ENCODE measurements at places on chromosomes 12 and 14.

- no peak for DNase-seq
Observed at GRCh38 chr14:64566651-64567122, 16.9 kb downstream of the PPP1R36 start.

DNA sequence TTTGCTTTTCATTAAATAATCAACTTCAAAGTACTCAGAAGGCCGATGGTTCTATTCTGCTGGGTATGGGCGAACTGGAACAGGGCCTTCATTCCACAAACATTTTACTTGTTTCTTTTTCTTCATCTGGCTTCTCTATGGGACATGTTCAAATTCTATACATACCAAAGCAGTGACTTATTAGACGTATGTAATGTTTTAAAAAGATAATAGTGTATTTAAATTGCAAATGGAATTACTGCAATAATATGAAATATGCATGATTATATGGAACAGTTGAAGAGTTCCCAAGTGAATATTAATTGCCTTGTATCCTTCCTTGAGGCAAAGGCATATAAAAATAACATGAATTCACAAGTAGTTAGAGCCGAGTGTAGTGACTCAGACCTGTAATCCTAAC, 75.5 kb downstream of the FAR2 start:
- no peak for DNase-seq

- DNase-seq = no peak
Observed at GRCh38 chr14:56817396-56817921, 7.2 kb upstream of the OTX2 start.

- DNase-seq = no peak
Observed at GRCh38 chr12:91044586-91044985, 13.2 kb downstream of the KERA start.

DNA sequence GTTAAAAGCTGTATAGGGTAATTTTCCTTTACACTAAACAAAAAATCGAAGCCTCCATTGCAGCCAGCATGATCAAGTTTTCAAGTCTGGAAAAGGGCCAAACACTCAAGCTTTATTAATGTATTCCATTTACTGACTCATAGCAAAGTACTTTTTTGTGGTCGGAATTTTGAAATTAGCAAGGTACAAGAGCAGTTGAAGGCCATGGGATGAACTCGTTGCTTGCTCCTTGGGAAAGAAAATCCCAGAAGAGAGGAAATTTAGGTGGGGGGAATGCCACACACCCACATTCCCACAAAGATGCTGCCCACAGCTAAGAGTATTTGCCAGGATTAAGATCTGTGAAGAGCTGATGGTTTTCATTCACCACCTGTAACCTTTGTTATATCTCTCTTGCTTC, 333.7 kb downstream of the EGLN3 start:
- DNase-seq = no peak

- no peak for DNase-seq
Observed at GRCh38 chr12:94592080-94592479, 58.3 kb downstream of the TMCC3 start.

- DNase-seq = no peak
Observed at GRCh38 chr14:58878439-58879139, 240.8 kb downstream of the DACT1 start.

- DNase-seq = peak; percentile 20
Observed at GRCh38 chr14:77547512-77548180, 49.0 kb upstream of the ISM2 start.

DNA sequence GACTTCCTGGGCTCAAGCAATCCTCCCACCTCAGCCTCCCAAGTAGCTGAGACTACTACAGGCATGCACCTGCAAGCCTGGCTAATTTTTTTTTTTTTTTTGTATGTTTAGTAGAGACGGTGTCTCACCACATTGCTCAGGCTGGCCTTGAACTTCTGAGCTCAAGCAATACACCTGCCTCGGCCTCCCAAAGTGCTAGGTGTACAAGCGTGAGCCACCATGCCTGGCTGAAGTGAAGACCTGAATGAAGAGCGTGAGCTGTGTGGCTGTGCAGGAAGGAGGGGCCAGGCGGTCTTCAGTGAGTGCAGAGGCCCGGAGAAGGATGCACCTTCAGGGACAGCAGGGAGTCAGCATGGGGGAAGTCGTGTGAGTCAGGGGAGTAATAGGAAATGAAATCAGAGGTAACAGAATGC, 14.9 kb upstream of the NFKBIA start:
- no peak for DNase-seq

DNA sequence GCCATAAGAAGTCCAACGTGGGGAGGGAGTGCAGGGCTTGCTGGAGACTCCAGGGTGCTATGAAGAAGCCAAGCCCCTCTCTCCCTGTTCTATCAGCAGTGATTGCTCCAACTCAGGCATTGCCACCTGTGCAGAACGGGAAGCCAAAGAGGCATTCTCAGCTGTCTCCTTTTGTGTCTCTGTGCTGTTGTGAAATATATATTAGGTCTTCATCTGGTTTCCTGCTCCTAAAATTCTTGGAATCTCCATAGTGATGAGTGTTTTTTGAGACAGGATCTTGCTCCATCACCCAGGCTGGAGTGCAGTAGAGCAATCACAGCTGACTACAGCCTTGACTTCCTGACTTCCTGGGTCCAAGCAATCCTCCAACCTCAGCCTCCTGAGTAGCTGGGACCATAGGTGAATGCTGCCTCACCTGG, 51.2 kb upstream of the AEBP2 start:
- DNase-seq = no peak

GRCh38 chr14:78902010-78902623, 731.9 kb downstream of the NRXN3 start:
- DNase-seq = peak; percentile 46

DNA sequence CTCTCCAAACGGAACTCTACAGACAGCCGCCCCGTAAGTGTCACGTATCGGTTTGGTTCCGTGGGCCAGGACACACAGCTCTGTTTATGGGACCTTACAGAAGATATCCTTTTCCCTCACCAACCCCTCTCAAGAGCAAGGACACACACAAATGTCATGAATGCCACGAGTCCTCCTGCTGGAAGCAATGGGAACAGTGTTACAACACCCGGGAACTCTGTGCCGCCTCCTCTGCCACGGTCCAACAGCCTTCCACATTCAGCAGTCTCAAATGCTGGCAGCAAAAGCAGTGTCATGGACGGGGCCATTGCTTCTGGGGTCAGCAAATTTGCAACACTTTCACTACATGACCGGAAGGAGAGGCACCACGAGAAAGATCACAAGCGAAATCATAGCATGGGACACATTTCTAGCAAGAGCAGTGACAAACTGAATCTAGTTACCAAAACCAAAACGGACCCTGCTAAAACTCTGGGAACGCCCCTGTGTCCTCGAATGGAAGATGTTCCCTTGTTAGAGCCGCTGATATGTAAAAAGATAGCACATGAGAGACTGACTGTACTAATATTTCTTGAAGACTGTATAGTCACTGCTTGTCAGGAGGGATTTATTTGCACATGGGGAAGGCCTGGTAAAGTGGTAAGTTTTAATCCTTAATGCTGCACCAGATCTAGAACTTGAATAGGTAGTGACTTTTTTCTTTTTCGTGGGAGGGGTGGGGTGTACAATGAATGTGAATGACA, 69.7 kb downstream of the WDR20 start:
- no peak for DNase-seq

- no peak for DNase-seq
Observed at GRCh38 chr12:125503128-125503527, 437.9 kb downstream of the AACS start.

GRCh38 chr14:38150075-38150474, 57.6 kb upstream of the SSTR1 start:
- DNase-seq = no peak

DNA sequence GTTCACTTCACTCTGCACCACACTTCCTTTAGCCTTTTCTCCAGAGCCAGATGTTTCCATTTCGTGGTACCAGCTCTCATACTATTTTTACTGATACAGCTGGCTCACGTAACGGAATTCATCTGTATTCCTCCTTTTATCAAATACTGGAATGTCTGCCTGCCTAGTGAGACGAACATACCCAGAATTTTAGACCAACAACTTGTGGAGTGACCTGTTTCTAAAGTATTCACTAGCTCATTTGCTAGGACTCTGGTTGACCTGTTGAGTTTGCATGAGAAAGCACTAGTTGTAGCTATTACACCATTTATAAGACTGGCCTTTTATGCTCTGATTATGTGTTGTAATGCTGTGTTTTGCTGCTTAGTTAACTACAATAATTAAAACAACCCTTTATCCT, 22.6 kb downstream of the KCNA5 start:
- no peak for DNase-seq

GRCh38 chr12:45938566-45938965, 51.8 kb downstream of the SCAF11 start:
- DNase-seq = no peak

GRCh38 chr14:65203574-65203973, 101.3 kb upstream of the MAX start:
- DNase-seq = no peak

DNA sequence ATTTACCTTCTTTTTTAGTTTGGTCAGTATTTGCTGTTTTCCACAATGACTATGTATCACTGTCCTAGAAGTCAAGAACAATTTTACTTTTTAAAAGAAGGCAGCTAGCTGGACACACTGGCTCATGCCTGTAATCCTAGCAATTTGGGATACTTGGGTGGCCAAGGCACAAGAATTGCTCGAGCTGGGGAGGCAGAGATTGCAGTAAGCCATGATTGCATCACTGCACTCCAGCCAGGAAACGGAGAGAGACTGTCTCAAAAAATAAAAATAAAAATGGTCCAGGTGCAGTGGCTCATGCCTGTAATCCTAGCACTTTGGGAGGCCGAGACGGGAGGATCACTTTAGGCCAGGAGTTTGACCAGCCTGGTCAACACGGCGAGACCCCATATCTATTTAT, 28.3 kb downstream of the MDM1 start:
- DNase-seq = no peak

- DNase-seq = no peak
Observed at GRCh38 chr12:50397117-50397650, 775 bp upstream of the FAM186A start.
